Activated CD4-positive, alpha-beta memory T cell treated with anti-CD3 and anti-CD28 coated beads for 36 hours (primary cell): ENCODE measurements at places on chromosomes 4 and X. TPM values are rescaled to one million over a fixed set of nuclear protein-coding genes. Genes with fewer than 3 reads are reported as not detected.
A peak's percentile ranks its signal among the peaks of the same experiment; 100 is the strongest.

CTAG2 gene
- total RNA-seq: not detected

SLC6A8 gene
- total RNA-seq: 0.95 TPM

COL4A6 gene
- not detected for total RNA-seq

CT45A10 gene
- total RNA-seq: not detected

IQSEC2 gene
- 0.74 TPM for total RNA-seq

- no peak for DNase-seq
Measured at GRCh38 chr4:187124331-187124730, 400.7 kb upstream of the FAT1 start.

DNA sequence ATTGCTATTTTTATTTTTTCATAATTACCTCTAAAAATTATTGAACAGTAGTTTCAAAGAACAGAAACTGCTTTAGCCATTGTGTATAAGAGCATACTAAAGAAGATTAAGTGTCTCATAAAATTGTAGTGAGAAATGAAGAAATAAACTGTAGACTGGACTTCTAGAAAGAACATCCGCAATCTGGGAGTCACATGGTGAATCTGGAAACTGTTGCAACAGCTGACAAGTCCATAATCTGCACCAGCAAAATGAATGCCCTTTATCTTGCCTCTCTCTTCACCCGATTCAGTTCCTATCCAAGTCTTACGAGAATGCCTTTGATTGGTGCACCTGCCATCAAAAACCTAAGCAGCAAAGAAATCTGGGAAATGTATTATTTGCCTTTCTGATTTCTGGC is 312.9 kb downstream of the NAF1 start:
- no peak for DNase-seq

DNA sequence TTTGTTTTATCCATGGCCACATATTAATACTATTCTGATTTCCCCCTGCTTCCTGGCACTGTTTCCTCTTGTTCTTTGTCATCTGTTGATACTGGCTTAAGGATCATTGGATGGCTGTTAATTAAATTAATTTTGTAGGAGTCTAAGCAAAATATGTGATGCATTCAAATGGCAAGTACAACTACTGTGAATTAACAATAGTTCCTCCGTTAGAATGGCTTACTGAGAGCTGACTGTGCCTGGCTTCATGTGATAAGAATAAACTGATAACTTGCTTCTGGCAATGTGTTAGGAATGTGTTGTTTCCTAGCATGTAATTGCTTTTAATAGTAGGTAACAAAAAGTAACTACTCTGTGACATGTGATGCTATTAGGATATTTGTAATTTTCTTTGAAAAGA is 98.5 kb downstream of the RPA4 start:
- DNase-seq: no peak

GRCh38 chr4:125515016-125515415 is 200.3 kb downstream of the FAT4 start:
- no peak for DNase-seq

GRCh38 chrX:13515211-13515930 is 54.0 kb upstream of the EGFL6 start:
- DNase-seq: no peak

- no peak for DNase-seq
Measured at GRCh38 chrX:70878902-70879301, 29.6 kb downstream of the TEX11 start.

GRCh38 chr4:40976343-40976742 is 226.6 kb downstream of the NSUN7 start:
- DNase-seq: no peak

GRCh38 chr4:17578482-17578891 is 1.5 kb downstream of the LAP3 start:
- peak; percentile 27 for DNase-seq

DNA sequence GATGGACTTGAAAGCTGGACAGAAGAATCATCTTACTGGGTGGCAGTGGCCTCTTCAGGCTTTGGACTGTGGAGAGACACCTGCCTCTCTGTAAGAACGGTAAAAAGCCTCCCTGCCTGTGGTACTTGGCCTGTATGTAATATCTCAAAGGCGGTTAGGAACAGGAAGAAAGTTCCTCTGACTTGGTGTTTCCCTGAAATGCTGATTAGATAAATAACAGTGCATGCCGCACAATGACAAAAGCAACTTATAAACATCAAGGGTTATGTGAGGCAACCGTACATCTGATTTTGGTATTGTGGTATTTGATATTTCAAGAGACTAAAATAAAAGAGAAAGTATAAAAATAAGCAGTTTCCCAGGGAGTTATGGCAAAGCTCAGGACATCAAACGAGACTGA is 92.4 kb upstream of the SORBS2 start:
- DNase-seq: no peak

GRCh38 chr4:119205690-119206089 is 6.8 kb upstream of the USP53 start:
- DNase-seq: no peak

GRCh38 chr4:169604903-169605331 is 7.5 kb downstream of the NEK1 start:
- DNase-seq: no peak

DNA sequence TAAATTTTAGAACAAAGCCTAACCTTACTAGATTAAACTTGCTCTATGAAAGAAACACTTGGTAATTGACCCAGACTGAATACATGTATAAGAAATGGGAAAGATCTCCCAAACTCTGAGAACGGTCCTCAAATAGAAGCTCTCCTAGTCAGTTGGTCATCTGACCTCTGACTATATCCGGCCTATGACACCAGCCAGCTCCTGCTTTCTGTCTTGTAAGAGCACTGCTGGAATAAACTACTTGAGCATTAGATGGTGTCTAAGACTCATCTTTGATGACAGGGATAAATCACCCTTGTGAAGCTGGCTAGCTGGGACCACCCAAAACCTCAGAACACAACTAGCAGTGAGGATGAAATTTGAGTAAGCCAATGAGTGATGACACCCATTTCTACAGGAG is 24.2 kb downstream of the LRIT3 start:
- no peak for DNase-seq

DNA sequence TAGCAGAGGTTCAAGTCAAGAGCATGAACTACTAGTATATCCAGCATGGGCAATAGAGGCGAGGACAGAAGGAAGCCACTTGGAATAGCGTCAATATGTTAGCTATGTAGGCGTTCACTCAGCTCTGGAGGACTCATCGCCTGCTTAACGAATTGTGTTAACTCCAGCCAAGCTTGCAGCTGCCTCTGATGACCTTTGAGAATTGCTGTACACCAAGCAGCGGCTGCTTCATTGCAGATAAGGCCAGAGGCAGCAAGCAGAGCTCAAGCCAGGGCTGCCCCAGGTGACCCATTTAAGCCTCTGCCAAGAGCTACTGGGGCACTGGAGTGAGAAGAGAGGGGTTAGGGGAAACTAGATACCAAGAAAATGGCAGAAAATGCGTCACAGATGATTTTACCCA is 160.2 kb upstream of the IGFBP7 start:
- DNase-seq: no peak

DNA sequence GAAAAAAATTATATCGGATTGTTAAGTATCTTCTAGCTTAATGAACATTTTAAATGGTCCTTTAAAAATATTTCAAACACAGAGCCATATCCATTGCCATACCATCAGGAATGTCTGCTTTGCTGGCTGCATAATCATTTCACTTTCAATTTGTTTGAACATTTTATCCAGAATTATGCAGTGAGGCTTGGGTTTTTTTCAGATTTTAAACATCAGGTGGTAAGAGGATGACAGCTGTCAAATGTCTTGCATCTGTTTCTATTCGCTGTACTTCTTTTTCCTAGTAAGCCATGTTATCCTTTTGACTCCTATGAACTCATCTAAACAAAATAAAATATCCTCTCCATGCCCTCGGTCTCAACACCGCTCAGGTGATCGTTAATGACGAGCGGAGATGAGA is 802 bp downstream of the RFC1 start:
- no peak for DNase-seq
